ENCODE measurements at places on chromosomes 4 and X.

DNA sequence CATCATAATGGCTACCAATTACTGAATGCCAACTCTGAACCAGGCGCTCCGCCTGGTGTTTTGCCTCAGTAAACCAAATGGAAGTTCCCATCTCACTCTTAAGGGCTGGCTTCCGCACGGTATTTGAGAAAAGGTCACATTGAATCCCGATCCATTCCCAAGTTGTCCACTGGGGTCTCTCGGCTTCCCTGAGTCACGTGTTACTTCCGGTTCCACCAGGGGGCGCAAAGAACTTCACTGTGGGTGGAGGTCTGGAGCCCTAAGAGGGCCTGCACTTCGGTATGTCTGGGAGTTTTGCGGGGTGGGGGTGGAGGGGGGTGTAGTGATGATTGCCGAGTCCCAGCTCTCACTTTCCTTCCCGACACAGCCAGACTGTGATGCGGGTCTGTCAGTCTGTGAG, 13.4 kb upstream of the NHS start:
- no peak for DNase-seq

GRCh38 chr4:164894702-164895101, 17.7 kb downstream of the APELA start:
- no peak for DNase-seq

- no peak for DNase-seq
Measured at GRCh38 chr4:80507077-80507476, 171.5 kb downstream of the CFAP299 start.

DNA sequence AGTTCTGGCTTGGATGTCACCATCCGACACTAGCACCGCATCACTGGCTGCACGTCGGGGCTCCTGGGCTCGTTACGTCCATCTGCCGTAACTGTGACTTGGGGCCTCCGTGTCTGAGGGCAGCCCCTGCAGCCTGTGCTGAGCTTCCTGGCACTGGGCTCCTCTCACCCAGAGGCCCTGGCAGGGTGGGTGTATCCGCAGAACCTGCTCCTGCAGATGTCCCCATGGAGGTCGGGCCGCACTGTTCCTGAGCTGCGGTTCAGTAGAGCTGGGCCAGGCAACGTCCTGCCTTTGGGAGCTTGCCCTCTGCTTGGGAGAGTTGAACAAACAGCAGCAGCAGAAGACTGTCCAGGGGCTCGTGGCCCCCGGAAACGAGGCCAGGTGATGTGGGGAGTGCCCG, 71.4 kb downstream of the RGS12 start:
- DNase-seq = no peak

DNA sequence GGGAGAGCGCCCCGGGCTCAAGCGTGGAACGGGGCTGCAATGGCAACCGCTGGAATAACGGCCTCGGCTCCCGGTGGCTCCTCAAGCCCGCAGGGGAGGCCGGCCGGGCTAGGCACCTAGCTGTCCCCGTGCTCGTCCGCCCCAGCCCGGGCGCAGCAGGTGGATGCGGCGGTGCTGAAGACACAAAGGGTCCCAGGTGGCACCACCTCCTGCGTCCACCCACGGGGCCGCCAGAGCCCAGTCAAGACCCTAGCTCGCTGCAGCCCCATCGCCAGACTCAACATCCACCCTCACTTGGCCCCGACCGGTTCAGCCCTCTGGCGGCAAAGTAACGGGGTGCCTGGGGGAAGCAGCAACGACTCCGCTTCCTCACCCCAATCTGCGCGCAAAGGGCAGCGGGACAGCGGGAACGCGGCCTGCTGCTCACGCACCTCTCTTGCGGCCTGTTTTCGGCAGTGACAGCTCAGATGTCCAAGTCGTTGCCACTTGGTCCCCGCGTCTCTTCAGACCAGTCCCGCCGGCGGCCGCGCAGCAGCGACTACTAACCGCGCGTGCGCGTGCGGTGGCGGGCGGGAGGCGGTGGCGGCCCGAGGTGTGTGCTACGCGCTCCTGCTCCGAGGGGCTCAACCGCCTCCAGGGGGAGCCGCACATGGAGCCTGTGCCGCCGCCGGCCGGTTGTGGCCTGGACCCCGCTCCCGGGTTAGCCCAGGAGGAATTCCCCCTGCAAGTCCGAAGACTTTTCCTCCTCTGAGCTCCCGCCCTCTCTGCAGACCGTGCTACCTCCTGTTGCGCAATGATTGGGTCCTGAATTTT, at the start of gene CLGN:
Gene CLGN, minus strand, starts transcription at position 543 of the 813 bp plus-strand sequence. CDS start 14,570 bp downstream, outside the sequence.
- DNase-seq = peak; percentile 55

DNA sequence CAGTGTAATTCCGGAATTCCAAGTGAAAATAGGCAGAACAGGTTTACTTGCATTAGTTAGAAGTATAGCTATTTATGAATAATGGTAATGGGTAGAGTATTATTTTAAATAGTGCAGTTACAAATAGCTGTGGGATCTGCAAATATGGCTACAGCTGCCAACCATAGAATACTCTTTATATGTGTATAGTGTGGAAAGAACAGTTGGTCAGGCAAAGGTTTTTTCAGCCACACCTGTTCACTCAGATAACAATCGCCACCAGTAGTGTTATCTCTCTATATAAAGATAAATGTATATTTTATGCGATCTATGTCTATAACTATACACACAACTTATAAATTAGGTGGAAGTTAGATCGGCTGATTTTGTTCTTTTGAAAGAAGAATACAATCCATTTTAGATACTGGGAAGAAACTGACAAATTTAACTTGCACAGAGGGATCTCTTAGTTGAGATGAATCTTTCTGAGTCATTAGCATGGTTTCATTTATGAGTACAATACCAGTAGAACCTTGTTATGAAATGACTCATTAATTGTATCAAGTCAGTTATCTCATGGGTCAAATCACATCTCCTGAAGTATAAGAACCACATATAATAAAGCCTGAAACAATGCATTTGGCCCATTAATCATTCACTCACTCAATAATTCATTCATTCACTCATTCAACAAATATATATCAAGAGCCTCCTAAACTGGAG, 100.9 kb upstream of the NR3C2 start:
- DNase-seq = no peak

- DNase-seq = no peak
Measured at GRCh38 chrX:21132686-21133393, 241.4 kb upstream of the CNKSR2 start.

DNA sequence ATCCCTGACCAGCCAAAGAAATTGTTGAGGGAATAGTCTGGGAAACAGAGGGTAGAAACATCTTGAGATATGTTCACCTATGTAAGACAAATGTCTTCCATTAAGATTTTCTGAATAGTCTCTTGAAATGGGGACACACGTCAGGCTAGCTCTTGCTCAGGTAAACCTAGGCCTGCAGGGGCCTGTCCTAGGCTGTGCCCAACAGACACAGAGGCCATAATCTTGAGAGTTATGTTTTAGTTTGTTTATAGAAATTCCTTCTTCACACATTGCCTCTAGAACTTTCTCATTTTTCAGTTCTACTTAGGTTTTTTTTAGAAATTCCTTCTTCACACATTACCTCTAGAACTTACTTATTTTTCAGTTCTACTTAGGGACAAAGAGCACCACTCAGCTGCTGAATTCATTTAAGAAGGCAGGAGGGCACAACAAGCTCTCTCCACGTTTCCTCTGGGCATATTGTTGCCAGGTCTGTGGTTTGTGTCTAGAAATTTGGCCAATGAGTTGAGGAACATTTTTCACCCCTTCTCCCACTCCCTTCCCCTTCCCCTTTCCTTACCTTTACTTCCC, 94.9 kb downstream of the ARHGAP24 start:
- no peak for DNase-seq

DNA sequence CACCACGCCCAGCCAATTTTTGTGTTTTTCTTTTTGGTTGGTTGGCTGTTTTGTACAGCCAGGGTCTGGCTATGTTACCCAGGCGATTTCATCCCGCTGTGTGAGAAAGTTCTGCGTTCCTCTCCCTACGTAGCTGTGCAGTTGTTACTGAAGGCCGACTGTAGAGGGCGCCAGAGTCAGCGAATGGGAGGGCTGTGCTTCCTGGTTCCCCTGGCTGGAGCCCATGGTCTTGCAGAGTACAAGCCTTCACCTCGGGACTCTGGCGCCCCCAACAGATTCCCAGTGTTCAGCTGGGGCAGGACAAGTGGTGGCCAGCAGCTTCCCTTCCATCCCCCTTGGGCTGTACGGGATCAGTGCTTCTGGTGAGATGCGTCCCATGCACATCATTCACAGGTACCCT, 5.6 kb upstream of the CT45A1 start:
- DNase-seq = no peak

- DNase-seq = no peak
Measured at GRCh38 chrX:119132961-119133360, 5.3 kb upstream of the KIAA1210 start.

GRCh38 chrX:44173219-44173618, 170.3 kb downstream of the EFHC2 start:
- no peak for DNase-seq

DNA sequence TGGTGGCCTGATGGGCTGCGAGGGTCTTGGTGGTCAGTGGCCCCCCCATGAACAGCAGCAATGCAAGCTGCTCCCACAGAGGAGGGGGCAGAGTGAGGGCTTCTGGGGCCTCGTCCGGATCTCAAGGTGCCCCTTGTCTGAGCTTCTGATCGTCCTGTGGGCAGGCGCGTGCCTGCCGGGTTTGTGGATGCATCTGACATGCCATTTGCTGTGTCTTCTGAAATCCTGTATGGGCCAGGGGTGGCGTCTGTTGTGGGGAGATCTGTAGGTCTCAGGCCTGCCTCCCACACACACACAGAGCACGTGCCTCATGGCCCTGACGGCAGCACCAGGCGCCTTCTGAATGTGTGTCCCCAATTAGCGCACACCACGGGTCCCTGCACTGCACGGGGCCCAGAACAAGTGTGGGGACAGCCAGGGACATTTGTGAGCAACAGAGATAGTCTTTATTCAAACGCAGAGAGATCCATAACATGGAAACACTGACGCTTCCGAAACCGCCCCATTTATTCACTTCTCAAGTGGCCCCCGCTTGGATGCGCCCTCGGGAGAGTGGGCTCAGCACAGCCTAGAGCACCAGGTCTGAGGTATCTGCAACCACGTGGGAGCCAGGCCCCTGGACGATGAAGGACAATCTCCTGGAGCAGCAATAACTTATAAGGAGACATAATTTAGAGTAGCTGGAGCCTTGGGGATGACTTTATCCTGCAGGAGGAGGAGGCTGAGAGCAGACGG, 5.7 kb downstream of the SPON2 start:
- no peak for DNase-seq

GRCh38 chr4:60400593-60400992, 799.5 kb upstream of the ADGRL3 start:
- no peak for DNase-seq

All from stimulated activated CD4-positive, alpha-beta T cell treated with anti-CD3 and anti-CD28 coated beads, Interleukin-4, amount 100 ng/mL, for 4 hours (primary cell).